Left ventricle myocardium superior (tissue), 1 donor: ENCODE measurements at places on chromosomes 5 and 9. TPM values are rescaled to one million over a fixed set of nuclear protein-coding genes. Genes with fewer than 3 reads are reported as not detected.

DNA sequence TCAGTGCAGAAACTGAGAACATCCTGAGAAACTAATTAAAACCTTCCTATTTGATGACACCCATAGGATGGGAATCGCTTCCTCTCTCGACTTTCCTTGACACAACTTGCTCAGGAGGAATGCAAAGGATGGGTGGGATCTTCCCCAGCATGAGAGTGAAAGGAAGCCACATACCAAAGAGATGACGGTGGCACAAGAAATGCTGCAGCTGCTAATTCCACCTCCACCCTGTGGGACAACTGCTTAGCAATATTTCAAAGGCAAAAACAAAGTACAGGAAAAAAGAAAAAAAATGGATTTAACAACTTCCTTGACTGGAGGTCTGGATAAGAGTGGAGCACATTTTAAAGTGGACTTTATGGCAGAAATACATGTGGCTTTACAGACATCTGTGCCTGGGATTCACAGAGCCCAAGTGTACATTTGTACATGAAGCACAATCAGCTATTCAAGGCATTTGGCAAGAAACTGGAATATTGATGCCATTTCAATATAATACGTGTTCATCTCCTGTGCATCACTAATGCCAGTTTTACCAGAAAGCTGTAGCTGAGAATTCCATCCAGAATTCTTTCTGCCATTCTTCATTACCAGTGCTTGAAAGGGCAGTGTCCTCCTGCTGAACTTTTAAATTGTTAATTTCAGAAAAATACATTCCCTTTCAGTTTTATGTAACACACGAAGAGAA, 359.2 kb upstream of the ACTBL2 start:
- DNase-seq: no peak

DNA sequence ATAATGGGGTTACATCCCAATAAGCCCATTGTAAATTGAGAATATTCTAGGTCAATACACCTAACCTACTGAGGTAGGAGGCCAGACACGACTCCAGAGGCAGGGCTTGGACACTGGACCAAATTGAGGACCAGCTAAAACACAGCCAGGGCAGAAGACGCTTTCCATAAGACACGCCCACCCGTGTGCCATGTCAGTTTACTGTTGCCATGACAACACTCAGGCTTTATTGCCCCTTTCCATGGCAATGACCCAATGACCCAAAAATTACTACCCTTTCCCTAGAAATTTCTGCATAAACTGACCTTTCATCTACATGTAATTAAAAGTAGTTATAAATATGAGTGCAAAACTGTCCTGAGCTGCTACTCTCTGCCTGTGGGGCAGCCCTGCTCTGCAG, 31.5 kb downstream of the SLC22A4 start:
- DNase-seq: no peak

Gene CYLC2
- not detected for total RNA-seq

Gene ADAMTS13
- 3.1 TPM for total RNA-seq

GRCh38 chr9:124761710-124762109, 9.4 kb downstream of the NR6A1 start:
- DNase-seq: no peak

Gene LRRC26
- total RNA-seq: not detected

Gene SLC25A51
- 23.0 TPM for total RNA-seq

DNA sequence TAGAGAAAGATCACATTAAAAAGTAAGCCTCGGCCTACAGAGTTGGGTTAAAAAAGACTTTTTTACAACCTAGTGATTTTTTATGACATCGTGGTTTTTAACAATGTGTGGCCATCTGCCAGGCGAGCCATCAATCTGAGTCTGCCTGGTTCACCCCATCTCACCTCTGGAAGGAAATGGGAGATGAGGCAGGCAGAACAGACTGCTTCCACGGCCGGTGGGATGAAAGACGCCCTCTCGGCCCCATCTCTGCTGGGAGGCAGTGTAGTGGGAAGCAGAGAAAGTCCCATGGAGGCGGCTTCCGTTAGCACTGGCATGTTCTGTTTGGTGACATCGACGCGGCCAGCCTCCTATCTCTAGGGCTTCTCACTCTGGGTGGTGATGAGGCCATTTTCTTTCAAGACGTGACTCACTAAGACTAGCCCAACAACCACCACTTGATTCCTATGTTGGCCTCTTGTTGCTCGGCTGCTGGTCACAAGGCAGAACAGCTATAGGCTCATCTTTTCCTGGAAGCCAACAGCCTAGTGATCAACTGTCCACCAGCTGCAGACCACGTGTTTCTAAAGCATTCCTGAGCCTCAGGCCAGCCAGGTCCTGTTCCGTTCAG, 132.4 kb upstream of the OTULINL start:
- DNase-seq: no peak

DNA sequence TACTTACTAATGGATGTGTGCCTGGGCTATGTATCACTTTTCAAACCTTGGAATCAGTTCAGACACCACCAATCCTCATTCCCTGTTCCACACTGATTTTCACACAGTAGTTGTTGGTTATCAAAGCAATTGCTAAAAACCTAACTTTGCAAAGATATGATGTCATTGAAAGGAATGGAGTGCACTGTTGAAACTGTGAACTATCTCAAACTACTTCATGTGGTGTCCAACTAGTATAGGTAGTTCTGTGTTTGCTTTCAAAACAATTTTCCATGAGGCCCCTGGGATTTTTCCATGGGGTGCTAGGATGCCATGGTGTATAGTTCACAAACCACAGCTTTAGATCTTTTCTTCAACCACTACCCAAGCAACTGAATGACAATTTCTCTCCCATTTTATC, 17.8 kb downstream of the INIP start:
- no peak for DNase-seq

Gene CCDC192
- total RNA-seq: not detected

DNA sequence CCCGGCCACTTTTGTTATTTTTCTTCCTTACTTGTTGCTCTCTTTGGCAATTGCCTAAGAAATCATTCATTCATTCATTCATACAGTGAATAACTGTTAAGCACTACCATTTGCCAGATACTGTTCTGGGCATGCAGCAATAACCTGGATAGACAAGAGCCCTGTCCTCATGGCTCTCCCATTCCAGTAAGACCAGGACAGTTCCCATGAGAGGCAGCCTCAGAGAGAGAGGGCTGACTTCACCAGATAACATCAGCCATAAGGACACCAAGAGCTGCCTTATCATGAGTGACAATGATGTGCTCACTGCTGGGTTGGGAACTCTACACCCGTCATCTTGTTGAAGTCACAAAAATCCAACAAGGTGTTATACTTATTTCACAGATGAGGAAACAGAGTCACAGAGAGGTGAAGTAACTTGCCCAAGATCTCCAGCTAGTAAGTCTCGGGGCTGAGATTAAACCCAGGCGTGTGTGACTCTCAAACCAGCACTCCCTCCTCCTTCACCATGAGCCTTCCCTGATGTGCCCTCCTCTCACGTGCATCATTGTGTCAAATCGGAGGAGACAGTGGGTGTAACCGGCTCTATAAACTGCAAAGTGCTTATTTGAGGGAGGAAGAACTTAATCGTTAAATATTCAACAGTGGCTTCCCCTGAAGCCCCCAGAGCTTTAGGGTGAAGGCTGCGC, 61.1 kb upstream of the TBC1D2 start:
- no peak for DNase-seq

- no peak for DNase-seq
Measured at GRCh38 chr9:127189628-127190027, 67.2 kb upstream of the ANGPTL2 start.

Gene LCN6
- total RNA-seq: 17.4 TPM

DNA sequence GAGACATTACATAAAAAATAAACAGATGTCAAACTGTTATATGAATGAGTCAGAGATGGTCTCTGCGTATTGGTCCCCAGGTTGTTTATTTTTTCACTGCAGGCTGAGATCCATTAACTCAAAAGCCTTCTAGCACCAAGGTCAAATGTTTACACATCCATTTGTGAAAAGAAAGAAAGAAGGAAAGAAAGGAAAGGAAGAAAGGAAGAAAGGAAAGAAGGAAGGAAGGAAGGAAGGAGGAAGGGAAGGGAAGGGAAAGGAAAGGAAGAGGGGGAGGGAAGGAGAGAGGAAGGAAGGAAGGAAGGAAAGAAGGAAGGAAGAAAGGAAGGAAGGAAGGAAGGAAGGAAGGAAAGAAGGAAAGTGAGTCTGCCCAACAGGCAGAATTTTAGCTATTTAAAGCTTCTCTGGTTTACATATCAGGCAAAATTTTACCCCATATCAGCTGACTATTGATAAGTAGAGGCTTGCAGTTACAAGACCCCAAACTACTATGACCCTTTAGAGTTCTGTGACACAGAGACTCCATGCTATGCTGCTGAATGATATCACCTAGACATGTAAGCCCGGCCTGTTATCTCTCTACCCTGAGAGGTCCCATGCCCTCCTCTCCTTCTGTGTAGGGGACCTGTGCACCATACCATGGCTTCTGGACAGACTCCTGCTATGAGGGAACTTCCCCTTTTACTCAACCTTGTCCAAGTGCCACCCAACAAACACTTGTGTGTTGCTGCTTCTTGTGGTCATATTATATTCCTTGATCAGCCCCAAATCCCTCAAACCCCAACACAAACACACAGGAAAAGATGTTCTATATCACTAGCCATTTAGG, 59.0 kb downstream of the DRD1 start:
- DNase-seq: no peak

Gene SLC31A2
- total RNA-seq: 13.9 TPM

GRCh38 chr5:10800852-10801251, 39.8 kb upstream of the DAP start:
- DNase-seq: no peak

DNA sequence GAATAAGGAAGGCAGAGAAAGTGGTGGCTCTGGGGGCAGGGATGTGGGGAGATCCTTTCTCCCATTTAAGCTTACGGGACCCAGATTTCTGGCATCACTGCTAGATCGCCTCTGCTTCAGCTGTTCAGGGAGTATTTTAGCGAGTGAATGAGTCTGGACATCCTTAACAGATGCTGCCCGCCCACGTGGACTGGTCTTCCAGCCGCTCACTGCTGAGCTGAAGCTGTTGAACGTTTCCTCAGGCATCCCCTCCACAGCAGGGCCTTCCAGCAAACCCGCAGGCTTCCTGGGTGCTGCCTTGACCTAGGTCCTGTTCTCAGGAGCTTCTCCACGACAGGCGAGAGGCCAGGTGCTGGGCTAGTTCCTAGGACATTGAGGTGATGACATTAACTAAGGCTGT, 144.4 kb upstream of the EFNA5 start:
- no peak for DNase-seq

Gene PCDHGA4
- total RNA-seq: 8.4 TPM

DNA sequence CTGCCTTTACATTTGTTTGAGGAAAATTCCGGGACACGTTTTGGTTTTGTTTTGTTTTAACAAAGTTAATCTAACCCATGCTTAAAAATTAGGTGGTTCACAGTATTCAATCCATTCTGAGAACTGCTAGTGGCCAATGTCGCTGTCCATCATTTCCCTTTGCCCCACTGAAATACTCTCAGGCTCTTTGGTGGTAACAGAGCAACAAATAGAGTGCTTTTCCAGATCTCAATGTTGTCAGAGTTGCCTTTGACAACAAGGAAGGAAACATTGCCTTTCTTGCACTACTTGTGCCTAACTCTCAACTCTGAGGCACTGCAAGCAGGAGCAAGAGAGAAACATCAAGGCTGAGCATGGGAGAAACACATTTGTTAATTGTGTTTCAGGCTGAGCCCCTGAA, 154.0 kb downstream of the MCTP1 start:
- no peak for DNase-seq

DNA sequence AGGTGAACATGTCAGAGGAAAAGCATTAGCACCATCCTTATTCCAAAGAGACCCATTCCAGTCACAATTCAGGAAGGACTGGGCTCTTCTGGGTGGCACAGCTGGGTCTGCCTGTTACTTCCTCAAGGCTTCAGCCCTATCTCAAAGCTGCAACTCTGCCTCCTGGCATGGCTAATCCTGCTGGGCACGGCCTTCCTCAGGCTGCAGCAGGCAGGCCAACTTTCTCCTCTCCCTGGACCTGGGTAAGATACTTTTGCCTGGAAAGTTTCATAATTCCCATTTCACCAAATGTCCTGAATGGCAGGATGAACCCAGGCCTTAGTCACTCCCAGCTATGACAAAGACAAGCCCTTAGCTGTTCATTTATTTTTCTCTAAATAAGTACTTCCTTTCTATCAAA, 50.1 kb downstream of the MACROH2A1 start:
- DNase-seq: no peak

DNA sequence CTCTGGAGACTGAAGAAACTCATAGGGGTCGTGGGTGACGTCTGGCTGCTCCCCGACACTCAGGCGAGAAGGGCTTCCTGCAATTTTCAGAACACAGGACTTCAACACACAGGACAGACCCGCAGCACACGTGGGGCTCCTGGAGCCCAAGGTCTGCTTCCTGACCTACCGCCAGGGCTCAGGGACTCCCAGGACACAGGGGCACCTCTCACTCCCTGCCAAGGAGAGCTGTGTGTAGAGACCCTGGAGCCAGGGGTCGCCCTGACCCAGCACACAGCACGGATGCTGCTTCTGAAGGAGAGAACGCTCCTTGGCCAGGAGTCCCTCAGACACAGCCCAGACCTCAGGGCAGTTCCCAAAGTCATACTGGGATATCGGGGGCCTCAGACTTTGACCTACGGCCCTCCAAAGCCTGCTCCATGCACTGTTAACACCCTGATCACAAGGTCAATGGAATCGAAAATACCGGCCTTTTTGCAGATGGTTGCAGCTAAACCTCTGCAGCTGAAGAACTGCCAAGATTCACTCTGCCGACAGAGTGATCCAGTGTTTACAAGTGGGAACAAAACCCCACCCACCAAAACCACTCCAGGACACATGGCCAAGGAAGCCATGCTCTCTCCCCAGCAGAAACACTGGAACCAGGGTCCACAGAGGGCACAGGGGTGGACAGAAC, 13.8 kb upstream of the ZDHHC11 start:
- DNase-seq: no peak

DNA sequence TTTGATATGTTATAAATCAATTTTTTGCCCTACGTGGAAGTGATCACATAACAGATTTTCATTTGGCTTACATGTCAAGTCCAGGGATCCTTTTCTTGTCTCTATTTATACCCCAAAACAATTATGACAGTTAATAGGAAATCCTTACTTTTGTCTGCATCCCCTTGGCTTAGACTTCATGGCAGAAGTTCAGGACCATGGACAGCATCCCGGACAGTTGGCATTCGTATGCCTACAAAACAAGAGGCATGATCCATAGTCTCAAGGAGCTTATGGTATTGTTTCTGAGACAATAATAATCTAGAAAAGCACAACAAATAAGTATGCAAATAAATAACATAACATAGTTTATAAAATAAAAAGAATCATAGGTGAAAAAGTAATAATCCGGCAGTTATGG, 214.3 kb upstream of the GRIA1 start:
- DNase-seq: no peak

Gene LCN12
- total RNA-seq: 3.6 TPM

DNA sequence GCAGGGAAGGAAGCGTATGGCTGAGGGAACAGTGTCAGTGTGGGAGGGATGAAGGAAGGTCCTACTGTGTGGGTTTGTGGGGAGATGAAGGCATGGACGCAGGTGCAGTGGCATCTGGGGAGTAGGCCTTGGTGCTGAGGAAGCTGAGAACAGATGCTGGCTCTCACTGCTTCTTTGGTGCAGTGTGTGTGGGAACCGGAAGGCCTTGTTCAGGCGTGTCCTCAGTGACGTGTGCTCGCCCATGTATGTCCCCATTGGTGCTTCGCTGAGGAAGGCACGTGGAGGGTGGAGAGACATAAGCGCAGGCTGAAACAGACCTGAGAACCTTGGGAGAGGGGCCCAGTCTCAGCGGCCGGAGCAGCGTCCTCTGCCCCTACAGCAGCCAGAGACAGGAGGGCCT, 18.7 kb downstream of the ADAMTS13 start:
- no peak for DNase-seq
